ENCODE measurements at places on chromosomes 16 and 17. TPM values are rescaled to one million over a fixed set of nuclear protein-coding genes. Genes with fewer than 3 reads are reported as not detected.

DNA sequence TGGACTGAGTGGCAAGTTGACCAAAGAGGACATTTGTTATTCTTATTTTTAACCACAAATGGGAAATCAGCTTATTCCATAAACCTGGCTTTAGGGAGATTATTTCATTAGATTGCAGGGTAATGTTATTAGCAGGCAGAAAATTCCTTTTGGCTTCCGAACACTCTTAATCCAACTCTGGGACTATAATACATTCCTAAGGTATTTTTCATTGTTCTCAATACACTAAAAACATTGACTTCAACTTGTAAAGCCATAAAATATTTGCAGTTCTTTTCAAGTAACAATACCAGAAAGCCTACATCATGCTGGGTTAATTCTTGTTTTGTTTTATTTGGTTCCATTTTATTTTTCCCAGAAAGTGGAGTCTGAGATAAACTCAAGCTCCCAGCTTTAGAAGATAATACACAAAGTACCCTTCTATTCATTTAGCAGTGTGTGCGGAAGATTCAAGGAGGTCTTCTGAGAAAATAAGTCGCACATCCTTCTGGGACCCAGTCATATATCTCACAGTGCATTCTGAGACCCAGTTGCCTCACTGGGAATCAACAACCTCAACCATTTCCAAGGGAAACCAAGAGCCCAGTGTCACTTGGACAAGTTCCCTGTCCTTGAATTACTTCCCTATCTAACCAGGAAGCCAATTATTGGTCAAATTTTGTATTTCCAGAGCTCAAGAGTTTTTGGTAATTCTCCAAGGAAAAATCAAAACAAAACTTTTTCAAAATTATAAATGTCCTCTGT, 389.6 kb upstream of the DYNLRB2 start:
- DNase-seq = no peak

DNA sequence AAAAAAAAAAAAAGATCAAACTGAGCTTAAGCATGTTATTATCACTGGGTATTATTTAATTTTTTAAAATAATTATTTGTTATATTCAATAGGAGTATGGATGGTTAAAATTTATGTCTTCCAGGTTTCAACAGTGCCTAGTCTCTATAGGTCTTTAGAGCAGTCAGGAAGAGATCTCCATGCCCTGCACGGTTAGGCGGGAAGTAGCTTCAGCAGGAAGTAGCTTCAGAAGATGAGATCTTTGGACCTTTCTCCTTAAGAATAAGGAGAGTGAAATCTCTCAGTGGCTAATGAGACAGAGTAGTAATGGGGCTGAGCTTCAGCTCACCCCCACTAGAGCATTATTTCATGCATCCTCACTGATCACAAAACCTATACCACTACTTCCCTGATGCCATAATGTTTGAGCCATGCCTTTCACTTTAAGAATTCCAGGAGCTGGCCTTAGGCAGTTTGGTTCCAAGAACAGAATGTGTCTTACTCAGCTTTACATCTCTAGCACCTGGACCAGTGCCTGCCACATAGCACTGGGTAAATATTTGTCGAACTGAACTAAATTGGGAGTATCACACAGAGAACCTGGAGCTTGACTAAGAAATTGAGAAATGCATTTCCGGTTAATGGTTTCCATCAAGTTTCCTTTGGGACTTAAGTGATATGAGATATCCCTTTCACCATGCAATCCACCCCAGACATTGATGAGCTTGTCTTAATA, 43.5 kb downstream of the SCPEP1 start:
- DNase-seq = no peak

GRCh38 chr17:79835953-79836509, 3.2 kb downstream of the CBX4 start:
- peak; percentile 58 for DNase-seq

Gene TBX21
- total RNA-seq = not detected

Gene FA2H
- total RNA-seq = not detected

Data from glutamatergic neuron (in vitro differentiated cells).